ENCODE measurements at places on chromosomes 13 and 19.
A peak's percentile ranks its signal among the peaks of the same experiment; 100 is the strongest.

GRCh38 chr19:58182577-58182988 lies 278 bp upstream of the ZNF274 start:
- H3K36me3 ChIP-seq: peaks cover 46% of the 10 kb centered on the region
- peak overlapping the region; percentile 94 for H3K27ac ChIP-seq
- H3K4me1 ChIP-seq: peaks cover 6% of the 10 kb centered on the region

DNA sequence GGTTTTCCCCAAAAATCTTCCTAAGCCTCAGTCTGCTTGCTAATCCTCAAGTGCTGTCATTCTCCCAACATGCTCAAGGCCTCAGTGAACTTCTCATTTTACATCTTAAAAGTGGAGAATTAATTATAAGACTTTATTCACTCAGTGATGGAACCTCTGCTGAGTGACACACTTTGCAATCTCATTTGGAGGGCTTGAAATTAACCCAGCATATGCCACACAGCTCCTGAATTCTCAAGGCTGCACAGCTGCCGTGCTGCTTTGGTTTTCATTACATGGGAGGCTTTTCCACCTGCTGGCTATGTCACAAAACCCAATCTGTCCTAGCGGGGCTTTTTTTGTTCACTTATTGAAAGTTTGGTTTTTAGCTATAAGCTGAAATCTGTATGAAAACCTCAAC lies 28.3 kb upstream of the SERPINE3 start:
- H3K36me3 ChIP-seq: no peaks in the 10 kb centered on the region
- no peak overlapping the region for H3K27ac ChIP-seq
- no peaks in the 10 kb centered on the region for H3K27me3 ChIP-seq
- no peak overlapping the region for H3K4me3 ChIP-seq

DNA sequence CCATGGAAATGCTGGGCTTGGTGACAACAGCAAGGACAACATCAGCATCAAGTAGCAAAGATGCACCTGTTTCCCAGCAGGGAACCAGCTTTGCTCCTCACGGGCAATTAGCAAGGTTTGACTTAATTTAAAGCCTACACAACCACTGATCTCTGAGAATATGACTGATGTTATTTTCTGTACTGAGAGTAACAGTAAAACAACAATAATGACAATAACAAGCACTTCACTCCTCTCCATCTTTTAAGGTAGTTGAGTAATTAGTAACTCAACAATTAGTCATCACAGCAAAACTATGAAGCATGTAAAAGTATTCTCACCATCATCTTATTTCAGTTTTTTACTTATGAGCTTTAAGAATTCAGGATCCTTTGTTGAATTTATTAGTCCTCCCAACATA lies 37.3 kb downstream of the ENOX1 start:
- no peak for DNase-seq
- H3K27me3 ChIP-seq: no peaks in the 10 kb centered on the region
- H3K36me3 ChIP-seq: no peaks in the 10 kb centered on the region
- H3K4me3 ChIP-seq: no peak overlapping the region
- no peak overlapping the region for H3K27ac ChIP-seq

DNA sequence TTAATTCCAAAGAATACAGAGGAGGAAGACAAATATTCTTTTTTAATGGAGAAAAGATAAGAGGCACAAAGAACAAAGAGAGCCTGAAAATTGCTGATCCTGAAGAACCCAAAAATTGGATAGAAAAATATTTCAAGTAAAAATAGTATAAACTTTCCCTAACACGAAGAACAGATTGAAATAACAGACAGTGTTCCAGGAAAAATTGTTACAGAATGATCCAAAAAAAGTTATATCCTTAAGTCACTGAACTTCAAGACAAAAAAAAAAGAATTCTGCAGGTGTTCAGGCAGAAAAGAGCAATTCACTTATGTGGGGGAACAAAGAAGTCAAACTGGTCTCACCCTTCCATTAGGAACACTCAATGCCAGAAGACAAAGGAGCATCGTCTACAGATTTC lies 160.2 kb downstream of the KLF12 start:
- no peak overlapping the region for H3K4me3 ChIP-seq
- no peaks in the 10 kb centered on the region for H3K27me3 ChIP-seq
- no peaks in the 10 kb centered on the region for H3K36me3 ChIP-seq

DNA sequence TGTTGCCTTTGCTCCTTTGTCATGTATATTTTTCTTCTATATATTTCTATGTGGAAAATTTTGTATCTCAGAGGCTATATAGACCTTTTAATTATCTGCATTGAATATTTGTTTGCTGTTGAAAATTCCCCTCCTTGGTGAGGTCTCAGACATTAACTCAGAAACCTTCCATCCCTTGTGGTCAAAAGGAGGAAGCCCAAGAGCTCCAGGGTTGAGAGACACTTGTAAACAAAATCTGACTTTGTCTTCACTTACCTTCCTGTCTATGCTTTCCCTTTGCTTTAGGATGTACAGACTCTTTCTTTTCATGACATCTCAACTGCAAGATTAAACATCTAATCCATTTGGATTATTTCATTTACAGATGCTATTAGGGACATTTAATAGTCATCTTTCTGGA lies 157.5 kb downstream of the PCDH20 start:
- DNase-seq: no peak
- no peak overlapping the region for H3K4me3 ChIP-seq
- no peaks in the 10 kb centered on the region for H3K4me1 ChIP-seq
- no peaks in the 10 kb centered on the region for H3K27me3 ChIP-seq
- H3K27ac ChIP-seq: no peak overlapping the region

- H3K4me1 ChIP-seq: no peaks in the 10 kb centered on the region
- no peak for DNase-seq
- H3K36me3 ChIP-seq: peaks cover 54% of the 10 kb centered on the region
- no peaks in the 10 kb centered on the region for H3K27me3 ChIP-seq
- H3K27ac ChIP-seq: no peak overlapping the region
These were observed 88.0 kb upstream of the MCF2L start for GRCh38 chr13:112880976-112881540.

GRCh38 chr19:44876930-44877535 lies 14.0 kb upstream of the TOMM40 start:
- H3K27ac ChIP-seq: no peak overlapping the region
- no peak for DNase-seq
- H3K4me3 ChIP-seq: no peak overlapping the region
- H3K27me3 ChIP-seq: no peaks in the 10 kb centered on the region
- no peaks in the 10 kb centered on the region for H3K4me1 ChIP-seq

- H3K27me3 ChIP-seq: no peaks in the 10 kb centered on the region
- no peak overlapping the region for H3K27ac ChIP-seq
- H3K4me3 ChIP-seq: no peak overlapping the region
- no peak for DNase-seq
- no peaks in the 10 kb centered on the region for H3K4me1 ChIP-seq
These were observed 8.7 kb downstream of the FCAR start for GRCh38 chr19:54882758-54883157.

DNA sequence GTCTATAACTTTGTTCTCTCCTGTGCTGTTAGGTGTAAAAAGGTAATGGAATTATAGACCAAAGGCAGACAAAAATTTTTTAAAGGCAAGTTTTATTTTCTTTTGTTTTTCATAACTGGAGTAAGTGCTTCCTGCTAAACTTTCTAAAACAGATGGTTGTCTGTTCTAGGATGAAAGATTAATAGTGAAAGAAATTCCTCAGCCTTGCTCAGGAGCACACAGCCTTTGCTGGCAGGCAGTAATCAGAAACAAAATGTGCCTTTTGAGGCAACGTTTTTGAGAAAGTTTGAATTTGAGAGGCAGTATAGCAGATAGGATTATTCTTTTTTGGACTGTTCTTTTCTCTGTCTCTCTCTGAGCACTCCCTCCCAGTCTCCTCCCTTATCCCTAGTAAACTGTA lies 2749.5 kb downstream of the PCDH9 start:
- DNase-seq: no peak
- no peak overlapping the region for H3K27ac ChIP-seq
- H3K27me3 ChIP-seq: no peaks in the 10 kb centered on the region
- no peaks in the 10 kb centered on the region for H3K36me3 ChIP-seq
- no peak overlapping the region for H3K4me3 ChIP-seq

GRCh38 chr13:45108716-45109101 lies 11.6 kb upstream of the GTF2F2 start:
- no peak overlapping the region for H3K4me3 ChIP-seq
- no peaks in the 10 kb centered on the region for H3K27me3 ChIP-seq
- DNase-seq: no peak
- no peak overlapping the region for H3K27ac ChIP-seq

GRCh38 chr13:82344867-82345266 lies 1537.4 kb downstream of the SLITRK1 start:
- H3K4me1 ChIP-seq: no peaks in the 10 kb centered on the region
- DNase-seq: no peak
- H3K27ac ChIP-seq: no peak overlapping the region
- no peaks in the 10 kb centered on the region for H3K36me3 ChIP-seq
- no peak overlapping the region for H3K4me3 ChIP-seq

DNA sequence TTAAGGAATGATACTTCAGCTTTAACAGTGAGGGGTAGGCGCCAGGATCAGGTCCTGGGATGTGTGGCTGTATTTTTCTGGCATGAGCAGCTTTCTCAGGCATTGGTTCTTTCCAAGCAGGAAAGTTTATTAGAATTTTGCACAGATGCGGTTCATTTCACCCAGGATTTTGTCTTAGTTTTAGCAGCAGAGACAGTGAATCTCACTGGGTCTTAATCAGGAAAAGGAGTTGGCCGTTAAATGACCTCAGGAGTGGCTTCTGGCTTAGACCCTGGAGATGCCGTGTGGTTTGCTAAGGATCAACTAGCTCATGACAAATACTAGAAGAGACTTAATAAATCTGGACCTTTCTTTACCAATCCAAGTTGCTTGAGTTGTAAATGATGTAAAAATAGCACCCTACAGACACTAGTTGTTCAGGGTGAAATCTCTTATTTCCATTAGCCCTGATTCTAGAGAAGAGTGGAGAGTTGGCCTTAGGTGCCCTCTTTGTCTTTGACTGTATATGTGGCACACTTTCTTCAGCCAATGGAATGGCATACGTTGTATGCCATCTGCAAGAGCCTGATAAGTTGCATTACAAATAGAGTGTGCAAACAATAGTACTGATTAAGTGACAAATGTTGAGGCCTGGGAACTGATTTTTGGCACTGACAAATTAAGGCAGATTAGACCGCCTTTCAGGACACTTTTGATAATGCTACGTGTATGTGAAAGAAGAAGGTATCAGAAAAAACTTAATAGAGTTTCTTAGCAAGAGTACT lies 34.0 kb downstream of the LRCH1 start:
- peaks cover 22% of the 10 kb centered on the region for H3K4me1 ChIP-seq
- H3K27me3 ChIP-seq: no peaks in the 10 kb centered on the region
- no peaks in the 10 kb centered on the region for H3K36me3 ChIP-seq
- H3K4me3 ChIP-seq: no peak overlapping the region
- DNase-seq: no peak
- H3K27ac ChIP-seq: no peak overlapping the region

GRCh38 chr19:40549007-40549708 lies 27.5 kb upstream of the SHKBP1 start:
- no peaks in the 10 kb centered on the region for H3K27me3 ChIP-seq
- no peak overlapping the region for H3K27ac ChIP-seq
- no peaks in the 10 kb centered on the region for H3K4me1 ChIP-seq

DNA sequence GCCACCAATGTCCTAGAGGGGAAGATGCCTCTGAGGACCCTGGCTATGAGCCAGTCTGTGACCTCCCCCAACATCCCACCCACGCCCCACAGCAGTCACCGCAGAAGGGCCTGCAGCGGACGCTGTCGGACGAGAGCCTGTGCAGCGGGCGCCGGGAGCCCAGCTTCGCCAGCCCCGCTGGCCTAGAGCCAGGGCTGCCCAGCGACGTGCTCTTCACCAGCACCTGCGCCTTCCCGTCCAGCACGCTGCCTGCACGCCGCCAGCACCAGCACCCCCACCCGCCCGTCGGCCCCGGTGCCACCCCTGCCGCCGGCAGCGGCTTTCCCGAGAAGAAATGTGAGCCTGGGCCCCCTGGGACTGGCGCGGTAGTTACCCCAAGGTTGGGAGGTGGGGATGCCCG lies 30.6 kb downstream of the DPF1 start:
- H3K27me3 ChIP-seq: no peaks in the 10 kb centered on the region
- no peaks in the 10 kb centered on the region for H3K4me1 ChIP-seq
- H3K27ac ChIP-seq: no peak overlapping the region
- H3K36me3 ChIP-seq: no peaks in the 10 kb centered on the region
- no peak for DNase-seq
- H3K4me3 ChIP-seq: no peak overlapping the region

DNA sequence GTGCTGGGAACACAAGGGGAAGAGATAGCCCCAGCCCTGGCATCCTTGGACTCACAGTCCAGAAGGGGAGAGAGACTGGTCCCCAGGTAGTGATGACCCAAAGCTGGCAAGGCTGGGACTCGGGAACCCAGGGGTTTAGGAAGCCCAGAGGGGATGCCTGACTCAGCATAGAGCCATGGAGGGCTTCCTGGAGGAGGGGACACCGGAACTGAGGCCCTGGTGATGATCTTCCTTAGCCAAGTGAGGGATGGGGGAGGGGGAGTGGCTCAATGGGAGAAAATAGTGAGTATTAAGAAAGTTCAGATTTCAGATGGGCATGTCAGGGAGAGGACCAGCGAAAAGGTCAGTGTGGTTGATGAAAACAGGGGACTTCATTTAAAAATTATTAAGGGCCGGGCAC lies 26.8 kb downstream of the EXOC3L2 start:
- no peaks in the 10 kb centered on the region for H3K36me3 ChIP-seq
- peaks cover 4% of the 10 kb centered on the region for H3K27me3 ChIP-seq
- H3K4me1 ChIP-seq: peaks cover 21% of the 10 kb centered on the region
- H3K4me3 ChIP-seq: no peak overlapping the region

DNA sequence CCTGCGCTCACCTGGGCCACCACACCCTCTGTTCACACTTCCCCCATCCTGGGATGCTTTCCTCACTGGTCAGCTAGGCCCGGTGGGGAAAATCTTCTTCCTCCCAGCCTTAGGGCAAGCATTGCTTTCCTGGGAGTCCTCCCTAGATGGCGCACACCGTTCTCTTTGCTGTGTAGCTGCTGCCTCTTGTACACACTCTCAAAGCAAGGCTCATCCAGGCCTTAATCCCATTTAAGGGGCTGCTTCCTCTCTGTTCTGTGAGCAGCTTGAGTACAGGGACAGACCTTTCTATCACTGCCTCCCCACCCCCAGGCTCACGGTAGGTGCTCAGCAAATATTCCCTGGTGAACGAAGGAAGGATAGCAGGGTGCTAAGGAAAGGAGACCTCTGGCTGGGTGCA lies 11.1 kb downstream of the SLC7A10 start:
- no peaks in the 10 kb centered on the region for H3K4me1 ChIP-seq
- no peaks in the 10 kb centered on the region for H3K36me3 ChIP-seq
- no peaks in the 10 kb centered on the region for H3K27me3 ChIP-seq
- no peak overlapping the region for H3K27ac ChIP-seq
- H3K4me3 ChIP-seq: no peak overlapping the region

- DNase-seq: no peak
- no peaks in the 10 kb centered on the region for H3K27me3 ChIP-seq
- H3K36me3 ChIP-seq: no peaks in the 10 kb centered on the region
- H3K4me3 ChIP-seq: no peak overlapping the region
- no peaks in the 10 kb centered on the region for H3K4me1 ChIP-seq
These were observed 855.6 kb downstream of the EFNB2 start for GRCh38 chr13:105679838-105680237.

GRCh38 chr19:12766051-12766521 lies 9.3 kb downstream of the HOOK2 start:
- DNase-seq: peak; percentile 86
- H3K27me3 ChIP-seq: no peaks in the 10 kb centered on the region
- H3K4me1 ChIP-seq: no peaks in the 10 kb centered on the region
- peaks cover 13% of the 10 kb centered on the region for H3K36me3 ChIP-seq
